NCI-H446 (cell line): ENCODE measurements at places on chromosomes 13 and 19.

GRCh38 chr13:108305655-108306054 is 36.1 kb downstream of the TNFSF13B start:
- no peak for DNase-seq

- DNase-seq: peak; percentile 24
Observed at GRCh38 chr13:30791354-30792001, 56.1 kb downstream of the ALOX5AP start.

- no peak for DNase-seq
Observed at GRCh38 chr13:110356362-110356761, 49.3 kb downstream of the COL4A2 start.

- DNase-seq: no peak
Observed at GRCh38 chr19:3137119-3137518, 1.3 kb downstream of the GNA15 start.

- no peak for DNase-seq
Observed at GRCh38 chr19:14603990-14604387, 21.1 kb downstream of the CLEC17A start.

DNA sequence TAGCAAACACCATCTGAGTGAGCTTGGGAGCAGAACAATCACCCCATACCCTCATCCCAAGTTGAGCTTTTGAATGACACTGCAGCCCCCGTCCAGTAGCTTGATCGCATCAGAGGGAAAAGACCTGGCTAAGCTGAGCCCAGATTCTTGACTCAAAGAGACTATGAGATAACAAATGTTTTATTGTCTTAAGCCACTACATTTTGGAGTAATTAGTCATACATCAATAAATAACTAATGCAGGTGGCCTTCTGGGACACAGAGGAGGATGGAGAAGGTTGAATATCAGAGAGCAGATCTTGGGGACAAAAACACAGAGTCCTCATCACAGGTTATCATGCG is 24.6 kb upstream of the IGSF23 start:
- no peak for DNase-seq

- DNase-seq: no peak
Observed at GRCh38 chr13:103288114-103288513, 221.9 kb upstream of the SLC10A2 start.

GRCh38 chr13:63737418-63737817 is 2321.8 kb upstream of the PCDH20 start:
- DNase-seq: no peak

DNA sequence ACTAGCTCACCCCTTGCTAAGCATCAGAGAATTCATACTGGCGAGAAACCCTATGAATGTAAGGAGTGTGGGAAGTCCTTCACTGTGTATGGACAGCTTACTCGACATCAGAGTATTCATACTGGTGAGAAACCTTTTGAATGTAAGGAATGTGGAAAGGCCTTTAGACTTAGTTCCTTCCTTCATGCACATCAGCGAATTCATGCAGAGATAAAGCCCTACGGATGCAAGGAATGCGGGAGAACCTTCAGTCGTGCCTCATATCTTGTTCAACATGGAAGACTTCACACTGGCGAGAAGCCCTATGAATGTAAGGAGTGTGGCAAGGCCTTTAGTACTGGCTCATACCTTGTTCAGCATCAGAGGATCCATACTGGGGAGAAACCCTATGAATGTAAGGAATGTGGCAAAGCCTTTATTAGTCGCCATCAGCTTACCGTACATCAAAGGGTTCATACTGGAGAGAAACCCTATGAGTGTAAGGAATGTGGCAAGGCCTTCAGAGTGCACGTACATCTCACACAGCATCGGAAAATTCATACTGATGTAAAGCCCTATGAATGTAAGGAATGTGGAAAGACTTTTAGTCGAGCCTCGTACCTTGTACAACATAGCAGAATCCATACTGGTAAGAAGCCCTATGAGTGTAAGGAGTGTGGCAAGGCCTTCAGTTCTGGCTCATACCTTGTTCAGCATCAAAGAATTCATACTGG is 17.3 kb downstream of the ZNF30 start:
- no peak for DNase-seq

- DNase-seq: no peak
Observed at GRCh38 chr19:35963514-35963913, 27.3 kb downstream of the LRFN3 start.

- DNase-seq: no peak
Observed at GRCh38 chr13:27276188-27276587, 5.6 kb downstream of the RASL11A start.

GRCh38 chr13:112767506-112768471 is 78.0 kb downstream of the ATP11A start:
- DNase-seq: no peak

- no peak for DNase-seq
Observed at GRCh38 chr13:60260440-60260839, 96.7 kb upstream of the DIAPH3 start.

- DNase-seq: no peak
Observed at GRCh38 chr13:94968757-94969086, 256.4 kb upstream of the SOX21 start.

GRCh38 chr13:30882026-30882850 is 23.8 kb upstream of the MEDAG start:
- DNase-seq: no peak

DNA sequence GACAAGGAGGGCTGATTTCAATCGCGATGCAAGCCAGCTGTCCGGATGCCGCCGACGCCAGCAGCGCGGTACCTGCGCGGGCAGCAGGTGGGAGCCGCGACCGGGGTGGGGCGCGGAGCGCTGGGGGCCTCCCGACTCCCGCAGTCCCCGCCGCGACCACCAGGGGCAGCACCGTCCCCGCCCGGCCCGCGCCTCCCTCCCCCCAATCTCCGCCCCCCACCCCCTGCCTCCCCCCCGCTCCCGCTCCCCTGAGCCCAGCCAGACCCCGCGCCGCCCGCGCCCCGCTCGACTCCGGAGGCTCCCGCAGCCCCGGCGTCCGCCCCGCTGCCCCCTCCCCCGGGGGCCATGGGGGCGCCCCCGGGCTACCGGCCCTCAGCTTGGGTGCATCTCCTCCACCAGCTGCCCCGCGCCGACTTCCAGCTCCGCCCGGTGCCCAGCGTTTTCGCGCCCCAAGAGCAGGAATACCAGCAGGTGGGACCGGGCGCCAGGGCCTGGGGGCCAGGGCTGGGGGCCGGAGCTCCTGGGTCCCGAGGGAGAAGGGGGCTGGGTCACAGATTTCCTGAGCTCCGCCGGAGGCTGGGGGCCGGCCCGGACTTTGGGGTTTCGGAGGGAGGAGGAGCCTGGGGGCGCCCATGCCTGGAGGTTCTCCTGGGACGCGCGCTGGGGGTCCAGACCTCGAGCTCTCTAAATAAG is at the start of gene TTYH1:
Gene TTYH1 (plus strand): TSS at position 257 of the 693 bp plus-strand sequence. CDS start 89 bp downstream, at position 346.
- DNase-seq: no peak

DNA sequence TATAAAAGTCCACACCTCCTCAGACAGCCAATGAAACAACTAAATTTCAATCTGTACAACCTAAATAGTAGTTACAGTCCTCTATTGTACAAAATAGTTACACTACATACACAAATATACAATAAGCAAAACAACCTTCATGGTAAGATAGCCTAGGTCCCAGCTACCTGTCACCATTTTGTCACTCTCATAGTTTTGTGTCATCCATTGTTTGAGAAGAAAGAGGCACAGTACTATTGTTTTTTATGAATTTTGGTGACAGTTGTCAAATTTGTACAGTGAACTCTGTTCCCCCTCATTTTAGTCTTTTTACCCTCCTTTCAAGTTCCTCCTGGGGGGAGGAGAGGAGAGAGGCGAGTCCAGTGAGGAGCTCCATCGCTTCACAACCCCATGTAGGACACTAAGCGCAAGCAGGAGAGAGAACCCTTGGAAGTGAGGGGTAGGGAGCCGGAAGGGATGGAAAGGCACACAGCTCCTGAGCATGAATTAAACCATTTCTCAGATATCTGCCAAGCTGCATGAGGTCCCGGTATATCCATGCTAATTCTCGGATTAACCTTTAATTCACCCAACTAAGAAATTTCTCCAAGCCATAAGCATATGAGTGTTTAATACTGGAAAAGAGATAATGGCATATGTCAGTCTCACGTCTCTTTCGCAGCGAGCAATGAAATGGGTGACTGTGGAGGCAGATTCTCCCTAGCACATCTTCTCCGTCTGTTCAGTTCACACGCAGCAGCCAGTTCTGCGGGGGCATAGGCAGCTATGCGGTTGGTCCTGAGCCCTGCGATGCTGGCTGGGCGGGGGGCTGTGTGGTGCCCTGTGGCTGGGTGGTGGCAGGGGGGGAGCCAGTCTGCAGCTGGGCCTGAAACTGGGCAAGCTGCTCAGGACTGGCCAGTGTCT is 60.5 kb downstream of the SERP2 start:
- DNase-seq: no peak

DNA sequence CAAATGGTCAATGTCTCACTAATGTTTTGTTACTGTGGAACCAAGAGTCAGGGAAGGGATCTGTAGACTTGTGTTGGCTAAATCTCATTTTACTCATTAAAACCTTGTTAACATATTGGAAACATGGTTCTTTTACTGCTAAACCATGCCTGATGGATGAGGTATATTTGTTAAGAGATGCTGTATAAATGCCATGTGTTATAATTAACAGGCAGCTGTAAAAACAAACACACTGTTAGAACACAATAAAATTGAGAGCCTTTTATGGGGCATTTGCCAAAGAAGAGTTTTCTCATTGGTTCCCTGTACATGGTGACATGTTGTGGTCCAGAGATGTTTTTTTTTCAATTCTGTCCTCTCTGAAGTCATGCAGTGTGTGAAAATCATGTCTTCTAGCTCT is 121.9 kb downstream of the ESD start:
- DNase-seq: no peak

- DNase-seq: no peak
Observed at GRCh38 chr19:29666578-29667386, 1.5 kb downstream of the PLEKHF1 start.

GRCh38 chr13:104592127-104592526 is 1525.9 kb upstream of the SLC10A2 start:
- DNase-seq: no peak

GRCh38 chr19:57712222-57712621 is 3.2 kb upstream of the ZNF154 start:
- no peak for DNase-seq

- DNase-seq: no peak
Observed at GRCh38 chr19:31290931-31291590, 58.2 kb downstream of the TSHZ3 start.

- no peak for DNase-seq
Observed at GRCh38 chr19:53389571-53389970, 5.4 kb upstream of the ZNF765 start.

DNA sequence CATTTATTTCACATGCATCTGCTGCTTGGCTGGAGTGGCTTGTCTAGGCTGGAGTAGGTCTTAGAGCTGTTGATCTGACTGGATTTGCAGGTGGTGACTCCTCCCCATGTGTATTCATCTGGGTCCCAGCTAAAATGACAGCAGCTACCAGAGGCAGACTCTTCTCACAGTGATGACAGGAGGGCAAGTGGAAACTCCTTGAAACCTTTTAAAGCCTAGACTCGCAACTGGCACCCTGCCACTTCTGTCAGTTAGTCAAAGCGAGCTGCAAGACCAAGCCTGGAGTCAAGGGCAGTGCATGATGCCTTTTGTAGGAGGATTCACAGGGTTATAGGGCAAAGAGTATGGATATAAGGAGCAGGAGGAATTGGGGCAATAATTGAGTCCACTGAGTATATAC is 65.2 kb downstream of the TEX26 start:
- DNase-seq: no peak

GRCh38 chr13:82432949-82433348 is 1449.3 kb downstream of the SLITRK1 start:
- no peak for DNase-seq

DNA sequence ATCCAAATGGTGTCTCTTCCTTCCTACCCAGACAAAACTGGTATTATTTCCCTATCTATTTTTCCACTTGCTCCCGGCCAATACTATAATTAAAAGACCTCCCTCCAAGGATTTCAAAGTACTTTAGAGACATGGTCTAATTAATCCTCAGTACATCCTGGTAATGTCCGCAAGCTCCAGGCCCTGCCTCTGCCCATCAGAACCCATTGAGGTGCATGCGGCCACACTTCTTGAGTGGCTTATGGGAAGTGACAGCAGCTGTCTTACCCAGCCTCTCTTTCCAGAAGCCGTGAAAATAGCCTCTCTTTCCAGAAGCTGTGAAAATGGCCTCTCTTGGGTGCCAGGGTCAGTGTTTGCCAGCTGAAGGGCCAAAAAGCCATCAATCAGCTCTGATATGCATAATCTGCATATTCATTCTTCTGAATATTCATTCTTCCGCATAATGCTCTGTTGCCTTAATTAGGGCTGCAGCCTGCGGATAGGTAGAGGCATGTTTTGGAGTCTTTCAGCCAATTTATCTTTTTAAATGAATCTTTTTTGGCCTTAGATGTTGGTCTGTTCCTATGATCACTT is 148.4 kb upstream of the TMTC4 start:
- DNase-seq: no peak

DNA sequence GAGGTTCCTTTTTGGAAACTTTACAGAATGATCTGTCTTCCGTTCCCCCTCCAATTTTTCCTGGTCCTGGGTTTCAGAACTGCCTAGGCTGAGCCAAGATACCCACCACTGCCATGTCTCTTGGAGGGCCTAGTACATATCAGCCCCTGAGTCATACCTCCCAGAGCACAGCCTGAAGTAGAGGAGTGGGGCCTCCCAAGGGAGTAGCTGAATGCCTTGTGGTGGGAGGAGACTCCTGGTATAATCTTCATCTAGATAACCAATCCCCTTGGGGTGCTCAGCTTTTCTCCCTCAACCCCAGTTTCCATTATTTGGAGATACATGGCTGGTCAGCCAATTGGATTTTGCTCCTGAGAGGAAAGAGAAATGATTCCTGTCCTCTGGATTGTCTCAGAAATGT is 30.3 kb downstream of the ZNF763 start:
- DNase-seq: no peak

GRCh38 chr19:14165990-14166830 is 29.8 kb upstream of the ASF1B start:
- DNase-seq: no peak

GRCh38 chr13:111423168-111423785 is 102.8 kb downstream of the TEX29 start:
- no peak for DNase-seq

DNA sequence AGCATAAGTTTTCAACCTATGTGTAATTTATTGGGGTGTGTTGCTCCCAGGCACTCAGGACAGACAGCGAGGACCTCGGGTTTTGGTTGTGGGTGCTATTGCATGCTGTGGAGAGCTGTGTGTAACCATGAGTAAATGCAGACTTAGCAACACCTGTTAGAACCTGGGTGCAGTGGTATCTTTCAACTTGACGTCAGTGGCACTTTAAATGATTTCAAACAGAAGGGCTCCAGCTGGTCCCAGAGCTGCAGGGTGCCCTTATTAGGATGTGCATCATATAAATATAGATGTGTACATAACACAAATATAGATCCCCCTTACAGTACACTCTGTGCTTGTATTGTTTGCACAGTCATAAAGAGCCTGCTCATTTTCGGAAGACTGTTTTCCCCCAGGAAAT is 228.3 kb upstream of the IRS2 start:
- DNase-seq: no peak

DNA sequence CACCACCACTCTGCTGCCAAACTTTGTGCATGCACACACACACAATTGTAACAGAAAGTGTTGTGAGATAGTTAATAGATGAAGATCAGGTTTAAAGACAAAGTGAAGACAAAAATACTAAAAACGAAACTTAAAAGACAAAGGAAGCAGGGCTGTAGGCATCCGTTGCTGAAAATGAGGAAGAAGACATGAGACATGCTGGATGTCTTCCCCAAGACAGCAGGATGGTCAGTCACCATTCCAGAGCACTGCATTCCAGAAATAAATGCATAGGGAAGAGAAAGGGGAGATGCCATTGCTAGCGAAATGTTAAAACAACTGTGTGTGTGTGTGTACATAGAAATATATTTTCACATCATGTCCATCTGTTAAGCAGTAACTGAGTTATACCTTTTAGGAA is 520.1 kb downstream of the SUCLA2 start:
- DNase-seq: no peak
